ENCODE measurements at places on chromosomes 16 and 17. TPM values are rescaled to one million over a fixed set of nuclear protein-coding genes. Genes with fewer than 3 reads are reported as not detected.

- no peak overlapping the region for H3K27ac ChIP-seq
- peaks cover 13% of the 10 kb centered on the region for H3K27me3 ChIP-seq
- no peak overlapping the region for H3K4me3 ChIP-seq
- no peaks in the 10 kb centered on the region for H3K4me1 ChIP-seq
- no peak for DNase-seq
- no peaks in the 10 kb centered on the region for H3K36me3 ChIP-seq
Observed at GRCh38 chr17:57818066-57818465, 31.8 kb downstream of the MRPS23 start.

FAM117A gene
- 10.9 TPM for total RNA-seq

DNA sequence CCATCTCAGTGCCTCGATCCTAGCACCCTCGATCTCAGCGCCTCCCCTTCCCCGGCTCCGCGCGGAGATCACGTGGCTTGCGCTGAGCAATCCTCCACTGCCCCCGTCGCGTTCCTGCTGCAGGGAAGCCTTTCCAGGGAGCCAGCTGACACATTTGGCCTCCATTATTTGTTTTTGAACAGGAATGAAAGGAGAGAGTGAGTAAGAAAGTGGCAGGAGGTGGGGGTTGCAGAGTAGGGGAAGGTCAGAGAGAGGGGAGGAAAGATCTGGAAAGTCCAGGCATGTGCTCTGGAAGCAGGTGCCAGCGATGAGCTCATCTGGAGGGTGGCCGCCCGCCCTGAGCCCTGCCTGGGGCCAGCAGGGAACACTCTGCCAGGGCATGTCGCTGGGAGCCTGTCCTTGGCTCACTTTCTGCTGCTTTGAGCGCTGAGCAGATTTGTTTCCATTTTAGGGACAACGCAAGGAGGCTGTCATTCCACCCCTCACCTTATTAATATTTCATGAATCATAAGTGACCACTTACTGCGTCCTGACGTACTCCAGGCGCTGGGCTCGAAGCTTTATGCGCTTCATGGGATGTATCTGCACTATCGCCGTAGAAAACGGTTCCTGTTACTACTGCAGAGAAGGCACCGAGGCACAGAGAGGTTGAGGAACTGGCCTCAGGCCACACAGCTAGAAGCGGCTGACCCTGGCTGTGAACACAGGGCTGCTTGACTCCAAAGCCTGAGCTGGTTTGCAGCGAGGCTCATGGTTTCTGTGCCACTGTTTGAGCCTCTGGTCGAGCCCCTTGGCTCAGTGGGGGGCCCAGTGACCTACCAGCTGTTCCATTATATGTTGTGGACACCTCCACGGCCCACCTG lies 283.1 kb downstream of the SEC14L1 start:
- DNase-seq = no peak
- H3K36me3 ChIP-seq = peaks cover 15% of the 10 kb centered on the region
- no peak overlapping the region for H3K4me3 ChIP-seq
- no peaks in the 10 kb centered on the region for H3K27me3 ChIP-seq
- peaks cover 54% of the 10 kb centered on the region for H3K4me1 ChIP-seq

DNA sequence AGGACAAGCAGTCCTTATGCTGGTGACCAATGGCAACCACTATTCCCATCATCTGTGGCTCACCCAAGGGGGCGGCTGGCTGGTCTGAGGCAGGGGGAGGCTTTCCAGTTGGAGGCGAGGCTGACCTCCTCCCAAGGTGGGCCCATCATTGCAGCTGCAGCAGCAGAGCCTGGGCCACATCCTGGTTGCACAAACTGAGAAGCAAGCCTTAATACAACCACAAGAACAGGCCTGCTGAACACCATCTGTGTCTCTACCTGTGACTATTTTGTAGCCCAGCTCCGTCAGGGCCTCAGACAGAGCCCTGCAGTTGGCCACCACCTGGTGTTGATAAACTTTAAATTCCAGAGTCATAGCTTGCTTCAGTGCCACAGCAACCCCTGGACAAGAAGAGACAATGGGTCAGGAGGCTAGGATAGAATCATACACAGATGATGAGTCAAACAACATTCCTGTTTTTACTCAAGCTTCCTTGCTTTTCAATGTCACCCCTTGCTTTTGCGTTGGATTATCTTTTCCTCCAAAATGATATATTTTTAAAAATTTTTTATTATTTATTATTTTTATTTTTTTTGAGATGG lies 17.9 kb downstream of the SMCR8 start:
- H3K4me3 ChIP-seq = no peak overlapping the region
- peaks cover 36% of the 10 kb centered on the region for H3K36me3 ChIP-seq

DNA sequence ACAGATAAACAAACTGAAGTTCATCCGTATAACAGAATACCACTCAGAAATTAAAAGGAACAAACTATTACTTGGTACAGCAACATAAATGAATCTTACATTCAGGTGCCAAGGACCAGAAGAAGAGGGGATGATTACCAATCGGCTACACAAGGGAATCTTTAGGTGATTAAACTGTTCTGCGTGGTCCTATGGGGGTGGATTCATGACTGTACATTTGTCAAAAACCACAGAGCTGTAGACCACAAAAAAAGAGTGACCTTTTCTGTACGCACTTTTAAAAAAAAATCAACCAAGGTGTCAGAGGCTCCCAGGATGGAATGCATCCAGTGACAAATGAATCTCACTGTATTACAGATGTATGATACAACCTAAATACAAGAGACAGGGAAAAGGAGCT lies 110.8 kb downstream of the CDYL2 start:
- H3K27me3 ChIP-seq = no peaks in the 10 kb centered on the region
- peak overlapping the region; percentile 8 for H3K4me3 ChIP-seq
- peaks cover 19% of the 10 kb centered on the region for H3K36me3 ChIP-seq
- DNase-seq = no peak
- H3K4me1 ChIP-seq = peaks cover 55% of the 10 kb centered on the region

- peaks cover 12% of the 10 kb centered on the region for H3K4me1 ChIP-seq
- H3K36me3 ChIP-seq = peaks cover 64% of the 10 kb centered on the region
- DNase-seq = no peak
- H3K27me3 ChIP-seq = no peaks in the 10 kb centered on the region
- no peak overlapping the region for H3K4me3 ChIP-seq
- H3K27ac ChIP-seq = no peak overlapping the region
Observed at GRCh38 chr17:1351971-1352370, 48.1 kb downstream of the YWHAE start.

MT1F gene
- total RNA-seq = 4.2 TPM

GRCh38 chr17:48102043-48102750 lies 919 bp upstream of the CBX1 start:
- peak overlapping the region; percentile 76 for H3K27ac ChIP-seq
- H3K4me3 ChIP-seq = peak overlapping the region; percentile 99
- peaks cover 6% of the 10 kb centered on the region for H3K36me3 ChIP-seq
- no peak for DNase-seq
- no peaks in the 10 kb centered on the region for H3K27me3 ChIP-seq

ZNF785 gene
- 17.1 TPM for total RNA-seq

GRCh38 chr17:16986391-16986790 lies 14.5 kb upstream of the TNFRSF13B start:
- no peak for DNase-seq
- H3K36me3 ChIP-seq = no peaks in the 10 kb centered on the region
- no peak overlapping the region for H3K27ac ChIP-seq
- no peak overlapping the region for H3K4me3 ChIP-seq

GRCh38 chr16:69064764-69065313 lies 40.6 kb upstream of the HAS3 start:
- H3K4me1 ChIP-seq = no peaks in the 10 kb centered on the region
- no peaks in the 10 kb centered on the region for H3K36me3 ChIP-seq
- H3K27me3 ChIP-seq = no peaks in the 10 kb centered on the region
- no peak overlapping the region for H3K4me3 ChIP-seq
- no peak overlapping the region for H3K27ac ChIP-seq
- no peak for DNase-seq

GRCh38 chr16:54712866-54713265 lies 217.8 kb upstream of the IRX5 start:
- no peak overlapping the region for H3K27ac ChIP-seq
- H3K4me3 ChIP-seq = no peak overlapping the region
- DNase-seq = no peak
- H3K27me3 ChIP-seq = no peaks in the 10 kb centered on the region

GRCh38 chr17:71145486-71145885 lies 975.3 kb upstream of the SOX9 start:
- DNase-seq = no peak
- H3K4me1 ChIP-seq = no peaks in the 10 kb centered on the region
- H3K36me3 ChIP-seq = no peaks in the 10 kb centered on the region
- H3K27me3 ChIP-seq = no peaks in the 10 kb centered on the region
- H3K4me3 ChIP-seq = no peak overlapping the region

DNA sequence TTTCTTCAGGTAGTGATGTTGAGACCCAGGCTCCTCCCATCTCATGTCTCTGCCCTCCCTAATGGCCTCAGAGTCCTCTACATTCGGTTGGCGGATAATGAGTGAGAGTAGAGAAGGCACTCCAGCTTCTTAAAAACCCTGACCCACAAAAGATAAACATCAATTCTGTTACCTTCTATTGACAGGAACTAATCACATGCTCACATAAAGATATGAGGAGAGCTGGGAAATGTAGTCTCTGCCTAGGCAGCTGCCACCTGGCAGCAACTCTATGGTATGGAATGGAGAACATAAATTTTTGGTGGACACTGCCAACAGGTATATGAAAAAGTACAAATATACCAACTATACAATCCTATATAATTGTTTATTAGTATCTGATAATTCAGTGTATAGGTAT lies 110.7 kb upstream of the HLF start:
- H3K27ac ChIP-seq = no peak overlapping the region
- H3K4me1 ChIP-seq = no peaks in the 10 kb centered on the region
- H3K27me3 ChIP-seq = no peaks in the 10 kb centered on the region
- no peaks in the 10 kb centered on the region for H3K36me3 ChIP-seq
- no peak for DNase-seq

GRCh38 chr17:61556224-61557188 lies 34.5 kb downstream of the NACA2 start:
- no peaks in the 10 kb centered on the region for H3K36me3 ChIP-seq
- no peak overlapping the region for H3K27ac ChIP-seq
- H3K27me3 ChIP-seq = peaks cover 23% of the 10 kb centered on the region
- no peak for DNase-seq
- no peaks in the 10 kb centered on the region for H3K4me1 ChIP-seq
- H3K4me3 ChIP-seq = no peak overlapping the region

DNA sequence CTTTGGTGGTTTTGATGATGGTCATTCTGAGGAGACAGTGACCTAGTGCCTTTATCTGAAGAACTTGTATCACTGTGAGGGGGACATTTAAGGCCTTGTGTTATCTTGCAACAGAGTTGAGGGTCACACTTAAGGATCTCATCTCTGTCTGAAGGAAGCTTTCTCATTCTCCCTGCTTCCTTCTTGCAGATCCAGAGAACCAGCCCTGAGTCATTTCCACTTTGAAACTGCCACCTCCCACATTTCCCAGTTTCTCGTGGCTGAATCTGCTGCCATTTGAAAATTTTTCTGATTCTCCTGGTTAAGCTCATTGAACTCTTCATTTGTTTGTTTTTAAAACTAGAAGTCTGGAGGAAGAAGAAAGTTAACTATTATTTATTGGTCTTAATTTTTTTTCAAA lies 190.2 kb upstream of the CDH11 start:
- H3K4me1 ChIP-seq = no peaks in the 10 kb centered on the region
- DNase-seq = no peak
- H3K27ac ChIP-seq = no peak overlapping the region
- H3K27me3 ChIP-seq = no peaks in the 10 kb centered on the region
- no peaks in the 10 kb centered on the region for H3K36me3 ChIP-seq

LGALS3BP gene
- 73.3 TPM for total RNA-seq

- H3K36me3 ChIP-seq = peaks cover 1% of the 10 kb centered on the region
- no peak overlapping the region for H3K27ac ChIP-seq
- peak overlapping the region; percentile 80 for H3K4me3 ChIP-seq
Observed at GRCh38 chr17:17041018-17041521, 1.2 kb upstream of the MPRIP start.

- DNase-seq = no peak
- H3K4me3 ChIP-seq = peak overlapping the region; percentile 99
- H3K4me1 ChIP-seq = peaks cover 49% of the 10 kb centered on the region
- no peaks in the 10 kb centered on the region for H3K27me3 ChIP-seq
- peak overlapping the region; percentile 97 for H3K27ac ChIP-seq
Observed at GRCh38 chr17:35809855-35810461, 674 bp downstream of the TAF15 start.

DNA sequence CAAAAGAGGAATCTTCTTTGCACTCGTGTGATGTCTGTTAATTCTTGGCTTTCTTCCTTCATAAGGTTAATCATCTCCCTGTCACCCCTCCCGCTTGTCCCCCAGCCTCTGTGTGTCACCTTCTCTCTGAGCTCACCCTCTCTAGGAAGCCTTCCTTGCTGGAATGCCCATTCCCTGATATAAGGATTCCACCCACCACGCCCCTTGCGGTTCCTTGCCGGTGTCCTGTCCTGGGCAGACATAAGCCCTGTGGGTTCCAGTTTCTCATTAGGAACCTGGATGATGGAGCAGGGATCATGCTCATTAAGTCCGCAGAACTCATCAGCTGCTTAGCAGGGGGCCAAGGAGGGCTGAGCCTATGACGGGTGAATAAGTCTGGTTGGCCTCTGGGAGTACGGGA lies 559.3 kb downstream of the MAF start:
- no peak overlapping the region for H3K4me3 ChIP-seq
- H3K36me3 ChIP-seq = peaks cover 2% of the 10 kb centered on the region
- H3K27ac ChIP-seq = no peak overlapping the region
- peaks cover 17% of the 10 kb centered on the region for H3K4me1 ChIP-seq

GRCh38 chr16:17356243-17356933 lies 114.4 kb downstream of the XYLT1 start:
- no peak overlapping the region for H3K4me3 ChIP-seq
- no peak overlapping the region for H3K27ac ChIP-seq
- DNase-seq = no peak
- peaks cover 31% of the 10 kb centered on the region for H3K36me3 ChIP-seq

DNA sequence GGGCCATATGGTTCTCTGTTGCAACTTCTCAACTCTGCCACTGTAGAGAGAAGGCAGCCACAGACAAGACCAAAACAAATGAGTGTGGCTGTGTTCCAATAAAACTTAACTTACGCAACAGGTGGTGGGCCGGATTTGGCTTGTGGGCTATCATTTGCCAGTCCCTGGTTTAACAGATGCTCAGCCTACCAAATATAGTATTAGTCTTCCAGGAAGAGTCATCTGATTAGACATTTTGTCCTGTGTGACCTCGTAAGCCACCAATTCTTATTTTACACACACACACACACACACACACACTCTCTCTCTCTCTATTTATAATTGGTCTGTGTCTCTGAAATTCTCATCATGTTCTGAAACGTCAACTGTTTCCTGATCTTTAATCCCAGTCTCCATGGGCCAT lies 245.9 kb downstream of the XYLT1 start:
- peaks cover 10% of the 10 kb centered on the region for H3K4me1 ChIP-seq
- H3K27ac ChIP-seq = peak overlapping the region; percentile 21
- H3K36me3 ChIP-seq = peaks cover 18% of the 10 kb centered on the region

LRRC37A gene
- 2.4 TPM for total RNA-seq

- peak overlapping the region; percentile 88 for H3K4me3 ChIP-seq
- no peak for DNase-seq
- H3K27me3 ChIP-seq = peaks cover 26% of the 10 kb centered on the region
- H3K4me1 ChIP-seq = peaks cover 16% of the 10 kb centered on the region
- no peaks in the 10 kb centered on the region for H3K36me3 ChIP-seq
Observed at GRCh38 chr16:90083139-90083538, 6.0 kb upstream of the PRDM7 start.

GRCh38 chr17:30997842-30998241 lies 27.0 kb downstream of the RNF135 start:
- H3K27ac ChIP-seq = no peak overlapping the region
- no peaks in the 10 kb centered on the region for H3K4me1 ChIP-seq
- H3K27me3 ChIP-seq = no peaks in the 10 kb centered on the region
- peaks cover 27% of the 10 kb centered on the region for H3K36me3 ChIP-seq
